ENCODE measurements at places on chromosomes 2 and 18.

DNA sequence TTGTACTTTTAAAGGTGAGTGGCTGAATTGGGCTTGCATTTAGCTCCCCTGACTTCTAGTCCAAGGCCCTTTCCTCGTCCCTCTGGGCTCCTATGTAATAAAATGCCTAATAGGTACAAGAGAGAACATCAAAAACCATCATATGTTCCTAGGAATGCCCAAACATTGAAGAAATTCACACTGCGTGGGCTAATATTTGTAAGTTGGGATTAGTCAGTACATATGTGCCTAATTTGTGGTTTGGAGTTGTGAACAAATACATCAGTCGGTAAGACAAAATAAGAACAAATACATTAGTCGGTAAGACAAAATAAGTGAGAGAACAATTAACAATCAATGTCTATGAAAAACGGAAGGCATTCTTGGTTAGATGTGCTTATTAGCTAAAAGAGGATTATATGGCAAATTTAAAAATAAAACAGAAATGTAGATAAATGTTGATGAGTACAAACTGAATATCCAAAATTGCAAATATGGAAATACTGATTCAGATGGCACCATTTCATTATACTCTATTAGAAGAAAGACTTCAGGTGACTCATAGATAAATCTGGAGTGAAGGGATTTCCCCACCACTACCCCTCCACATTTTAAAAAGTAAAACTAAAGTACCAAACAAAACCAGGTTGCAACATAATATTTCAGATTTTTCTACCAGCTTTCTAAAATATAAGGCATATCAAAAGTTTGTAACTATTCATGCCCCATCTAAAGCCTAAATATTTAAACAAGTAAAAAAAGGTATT, 325.4 kb downstream of the ZEB2 start:
- DNase-seq: no peak

DNA sequence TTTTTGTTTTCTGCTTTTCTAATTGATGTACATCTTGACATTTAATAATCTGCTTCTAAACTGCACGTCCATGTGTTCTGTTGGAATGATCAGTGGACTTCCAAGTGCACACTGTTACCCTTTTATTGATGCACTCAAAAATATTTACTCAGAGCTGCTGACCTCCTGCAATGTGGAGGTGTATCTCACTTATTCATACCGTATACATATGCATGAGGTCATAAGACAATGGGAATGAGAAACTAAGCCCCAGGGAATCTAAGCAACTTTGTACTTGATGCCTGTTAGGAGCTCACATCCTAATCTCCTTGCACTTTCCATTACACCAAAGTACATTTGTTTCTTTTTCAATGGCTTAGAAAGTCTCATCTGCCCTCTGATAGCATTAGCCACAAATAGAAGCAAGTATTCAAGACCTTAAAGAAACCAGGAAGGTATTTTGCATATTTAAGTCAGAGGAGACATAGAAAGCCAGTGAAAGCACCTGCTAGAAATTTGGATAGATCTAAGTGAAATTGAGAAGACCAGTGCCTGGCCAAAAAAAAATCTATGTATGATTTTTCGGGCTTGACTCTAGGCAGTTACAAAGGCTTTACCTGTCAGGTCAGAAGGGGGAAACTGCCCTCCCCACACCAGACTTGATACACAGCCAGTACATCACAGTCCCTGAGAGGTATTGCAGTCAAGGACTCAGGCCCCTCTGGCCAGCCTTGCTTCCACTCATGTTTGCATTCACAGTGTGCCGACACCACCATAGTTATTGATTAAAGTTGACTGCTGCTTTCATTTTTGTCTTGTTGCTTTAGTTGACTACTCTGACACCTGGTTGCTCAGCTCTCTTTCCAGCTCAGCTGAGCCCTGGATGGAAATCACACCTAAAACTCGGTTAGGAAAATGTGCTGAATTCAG, 391.7 kb upstream of the CYRIA start:
- DNase-seq: no peak

DNA sequence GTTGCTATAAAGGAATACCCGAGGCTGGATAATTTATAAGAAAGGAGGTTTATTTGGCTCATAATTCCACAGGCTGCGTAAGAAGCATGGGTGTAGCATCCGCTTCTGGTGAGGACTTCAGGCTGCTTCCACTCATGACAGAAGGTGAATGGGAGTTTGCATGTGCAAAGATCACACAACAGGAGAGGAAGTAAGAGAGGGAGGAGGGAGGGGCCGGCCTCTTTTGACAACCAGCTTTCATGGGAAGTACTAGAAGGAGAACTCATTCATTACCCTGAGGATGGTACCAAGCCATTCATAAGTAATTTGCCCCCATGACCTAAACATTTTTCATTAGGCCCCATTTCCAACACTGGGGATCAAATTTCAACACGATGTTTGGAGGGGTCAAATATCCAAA, 386.8 kb upstream of the NETO1 start:
- no peak for DNase-seq

DNA sequence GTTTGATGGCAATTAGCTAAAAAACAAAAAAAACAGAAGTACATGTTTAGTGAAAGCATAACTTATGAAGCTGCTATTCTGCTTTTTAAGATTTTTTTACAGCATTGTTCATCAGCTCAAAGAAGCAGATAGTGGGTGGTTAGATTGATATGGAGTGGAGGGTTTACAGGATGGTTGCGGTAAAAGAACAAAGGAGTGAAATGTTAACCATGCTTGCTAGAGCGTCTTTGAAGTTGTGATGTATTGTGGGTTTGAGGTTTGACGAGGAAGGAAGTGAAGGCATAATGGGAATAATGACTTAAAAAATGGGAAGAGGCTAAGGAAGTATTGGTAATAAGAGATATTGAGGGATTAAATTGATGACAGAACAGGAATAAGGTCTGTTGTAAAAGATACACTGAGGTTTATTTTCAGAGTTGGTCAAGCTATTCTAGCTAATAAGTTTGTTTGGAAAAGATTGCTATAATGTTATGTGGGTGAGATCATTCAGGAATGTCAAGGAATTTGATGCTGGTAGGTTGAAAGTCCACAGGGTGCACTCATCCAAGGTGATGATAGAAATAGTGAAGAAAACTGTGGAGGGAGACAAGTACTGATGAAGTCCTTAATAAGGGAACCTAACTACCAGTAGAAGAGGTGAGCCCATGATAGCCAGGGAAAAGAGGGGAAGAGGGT, 14.6 kb downstream of the SPOPL start:
- DNase-seq: no peak

GRCh38 chr2:66443186-66443978, 8.5 kb downstream of the MEIS1 start:
- no peak for DNase-seq

DNA sequence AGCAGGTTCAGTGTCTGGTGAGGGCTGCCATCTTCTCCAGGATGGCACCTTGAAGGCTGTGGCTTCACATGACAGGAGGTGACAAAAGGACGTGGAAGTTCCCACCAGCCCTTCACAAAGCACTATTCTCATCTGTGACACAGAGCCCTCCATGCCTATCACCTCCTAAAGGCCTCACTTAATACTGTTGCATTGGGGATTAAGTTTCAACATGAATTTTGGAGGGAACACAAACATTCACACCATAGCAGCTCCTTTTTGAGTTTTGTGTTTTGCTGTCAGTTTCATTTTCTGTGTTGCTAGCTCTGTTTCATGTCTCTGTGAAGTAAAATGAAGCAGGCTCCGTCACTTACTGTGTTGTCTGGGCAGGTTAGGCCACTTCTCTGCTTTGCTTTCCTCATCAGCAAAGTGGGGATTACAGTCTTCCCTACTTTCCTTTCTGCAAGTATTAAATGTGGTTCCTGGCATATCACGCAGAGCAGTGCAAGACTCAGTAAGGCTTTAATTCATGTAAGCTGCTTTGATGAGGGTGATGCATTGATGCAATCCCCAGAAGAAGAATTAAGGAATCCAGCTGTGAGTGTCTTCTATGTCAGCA, 31.6 kb downstream of the LIMS1 start:
- no peak for DNase-seq

DNA sequence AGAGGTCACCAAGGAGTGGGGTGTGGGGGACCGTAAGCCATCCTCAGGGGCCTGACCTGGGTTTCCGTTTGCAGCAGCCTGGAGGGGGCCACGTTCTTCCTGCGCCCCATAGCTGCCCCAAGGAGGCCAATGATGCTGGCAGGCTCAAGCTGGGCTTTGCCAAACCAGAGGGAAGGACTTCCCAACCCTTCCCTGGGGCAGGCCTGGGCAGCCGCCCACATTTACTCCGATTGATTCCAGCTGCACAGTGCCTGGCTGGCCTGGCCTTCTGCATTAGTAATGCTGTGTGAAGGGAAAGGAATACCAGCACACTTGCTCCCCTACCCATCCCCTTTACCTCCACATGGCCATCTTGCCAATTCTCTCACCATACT, 360.6 kb upstream of the SLC14A2 start:
- DNase-seq: no peak

DNA sequence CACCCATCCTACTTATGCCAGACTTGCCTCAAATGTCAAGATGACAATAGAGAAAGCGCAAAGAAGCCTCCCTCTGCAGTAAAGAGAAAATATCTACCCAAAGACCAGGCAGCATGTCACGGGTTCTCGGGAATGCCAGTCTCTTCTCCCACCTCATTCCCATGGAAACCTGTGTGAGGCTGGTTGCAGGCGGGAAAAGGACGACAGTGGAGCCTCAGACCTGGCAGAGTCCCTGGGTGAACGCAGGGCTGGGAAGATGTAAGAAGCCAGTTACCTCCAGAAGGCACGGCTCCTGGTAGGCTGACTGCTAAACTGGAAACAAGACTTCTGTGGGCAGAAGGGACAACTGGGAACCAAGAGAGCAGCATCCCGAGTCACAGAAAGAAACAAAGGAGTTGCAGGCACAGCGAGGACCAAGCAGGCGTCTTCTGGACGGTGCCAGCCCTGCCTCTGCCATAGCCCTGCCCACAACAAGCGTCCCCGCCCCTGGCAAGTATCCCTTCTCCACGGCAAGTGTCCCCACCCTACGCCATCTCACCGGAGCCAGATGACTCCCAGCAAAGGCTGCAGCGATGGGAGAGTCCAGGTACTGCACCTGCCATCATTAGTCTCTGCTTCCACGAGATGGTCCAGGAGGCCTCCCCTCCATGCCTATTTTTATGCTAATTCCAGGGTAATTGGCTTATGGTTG, 440.8 kb upstream of the MYT1L start:
- DNase-seq: no peak

GRCh38 chr2:58032016-58032763, 14.4 kb upstream of the VRK2 start:
- DNase-seq: no peak

GRCh38 chr2:218284106-218284811, 8.0 kb downstream of the TMBIM1 start:
- DNase-seq: peak; percentile 53

- DNase-seq: no peak
Observed at GRCh38 chr2:215973954-215974699, 39.2 kb downstream of the MREG start.

GRCh38 chr18:55489034-55489986, 98.7 kb downstream of the TCF4 start:
- peak; percentile 25 for DNase-seq

GRCh38 chr2:95326433-95327140, 29.4 kb downstream of the KCNIP3 start:
- peak; percentile 31 for DNase-seq

GRCh38 chr18:33835419-33835818, 257.4 kb downstream of the ASXL3 start:
- DNase-seq: no peak

- DNase-seq: no peak
Observed at GRCh38 chr2:25378731-25379490, 37.2 kb upstream of the DNMT3A start.

GRCh38 chr2:149160701-149161217, 122.3 kb downstream of the LYPD6B start:
- no peak for DNase-seq

DNA sequence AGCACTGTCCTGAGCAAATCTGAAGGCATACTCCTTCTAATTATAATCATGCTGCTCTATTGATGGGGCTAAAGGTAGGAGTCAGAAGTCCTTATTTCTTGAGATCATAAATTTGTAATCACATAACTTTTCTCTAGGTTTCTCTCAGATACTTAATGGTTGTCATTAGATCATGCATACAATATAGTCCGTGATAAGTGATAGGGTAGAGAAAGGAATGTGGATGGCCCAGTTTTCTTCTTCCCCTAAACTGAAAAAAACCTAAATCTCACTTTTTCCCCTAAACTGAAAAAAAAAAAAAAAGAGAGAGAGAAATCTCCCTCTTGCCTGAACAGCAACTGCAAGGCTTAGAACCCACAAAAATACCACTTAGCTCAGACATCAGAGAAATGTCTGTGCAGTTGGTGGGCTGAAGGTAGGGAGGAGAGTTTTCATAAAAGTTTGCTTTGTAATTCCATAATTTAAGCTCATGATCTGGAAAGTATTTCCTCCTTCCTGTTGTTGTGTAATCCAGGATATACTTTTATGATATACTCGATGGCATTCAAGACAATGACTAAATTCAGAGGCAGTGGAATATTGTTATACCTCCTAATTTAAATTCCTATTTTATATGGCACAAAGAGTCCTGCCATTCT, 79.3 kb upstream of the ITPRID2 start:
- no peak for DNase-seq

DNA sequence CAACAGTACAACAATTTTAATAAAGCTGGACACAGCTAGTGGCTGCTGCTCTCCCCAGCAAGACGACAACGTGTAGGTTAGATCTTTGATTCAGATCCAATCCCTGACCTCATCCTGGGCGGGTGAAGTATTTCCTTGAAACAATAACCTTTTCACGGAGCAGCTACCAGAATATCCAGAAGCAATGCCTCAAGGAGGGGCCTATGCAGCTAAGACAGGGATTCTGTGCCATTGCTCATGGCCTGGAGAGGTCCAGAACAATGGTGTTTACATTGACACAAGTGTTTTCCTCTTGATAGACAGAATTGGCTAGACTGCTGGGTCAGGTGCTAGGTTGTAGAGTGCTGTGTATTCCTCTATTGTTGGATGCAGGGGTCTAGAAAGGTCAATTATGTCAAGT, 520.1 kb downstream of the BCL11A start:
- no peak for DNase-seq

DNA sequence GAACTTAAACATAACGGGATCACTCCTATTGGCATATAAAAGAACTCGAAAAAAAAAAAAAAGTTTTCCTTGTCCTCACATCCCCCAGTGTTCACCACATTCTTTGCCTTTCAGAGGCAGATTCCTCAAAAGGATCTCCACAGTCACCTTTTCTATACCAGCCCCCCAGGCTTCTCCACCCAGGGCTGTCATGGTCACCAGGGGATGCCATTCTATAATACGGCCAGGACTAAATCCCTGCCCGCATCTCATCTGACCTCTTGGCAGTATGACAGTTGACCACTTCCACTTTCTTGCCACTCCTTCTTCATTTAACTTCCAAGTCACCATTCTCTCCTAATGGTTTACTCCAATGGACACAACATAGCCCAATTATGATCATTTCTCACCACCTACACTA, 29.3 kb downstream of the SOS1 start:
- no peak for DNase-seq

- DNase-seq: no peak
Observed at GRCh38 chr2:69652206-69652605, 8.7 kb upstream of the AAK1 start.

DNA sequence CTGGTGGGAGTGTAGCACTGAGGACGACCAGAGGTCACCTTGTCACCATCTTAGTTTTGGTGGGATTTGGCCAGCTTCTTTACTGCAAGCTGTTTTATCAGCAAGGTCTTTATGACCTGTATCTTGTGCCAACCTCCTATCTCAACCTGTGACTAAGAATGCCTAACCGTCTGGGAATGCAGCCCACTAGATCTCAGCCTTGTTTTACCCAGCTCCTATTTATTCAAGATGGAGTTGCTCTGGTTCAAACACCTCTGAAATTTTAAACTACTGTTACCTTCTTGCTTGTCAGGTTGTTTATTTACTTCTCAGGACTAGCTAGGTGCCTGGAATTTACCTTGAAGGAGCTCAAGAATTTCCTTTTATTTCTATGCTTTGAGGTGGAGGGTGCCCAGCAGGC, 9.5 kb upstream of the KCNG3 start:
- no peak for DNase-seq

All from ELF-1 (cell line).